ENCODE measurements at places on chromosomes 12 and 14.

DNA sequence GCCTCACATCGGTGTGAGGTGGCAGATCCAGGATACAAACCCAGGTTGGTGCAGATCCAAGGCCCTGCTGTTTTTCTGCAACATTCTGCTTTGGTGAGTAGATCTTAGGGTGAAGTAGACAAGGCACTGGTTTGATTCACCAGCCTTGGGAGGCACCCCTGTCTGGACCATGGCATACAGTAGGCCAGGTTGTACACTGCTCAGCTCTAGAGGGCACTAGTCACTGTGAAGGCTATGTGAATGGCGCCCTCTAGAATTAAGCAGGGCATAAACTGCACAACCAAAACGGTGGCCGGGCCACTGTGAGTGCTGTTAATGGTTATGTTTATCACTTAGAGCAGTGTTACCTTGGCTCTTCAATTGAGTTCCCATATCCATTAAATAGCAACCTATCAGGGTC lies 280.6 kb upstream of the PWP1 start:
- no peak overlapping the region for H3K4me3 ChIP-seq
- DNase-seq, result no peak
- no peaks in the 10 kb centered on the region for H3K36me3 ChIP-seq

- H3K27ac ChIP-seq, result no peak overlapping the region
- DNase-seq, result no peak
- no peaks in the 10 kb centered on the region for H3K27me3 ChIP-seq
- peaks cover 50% of the 10 kb centered on the region for H3K36me3 ChIP-seq
- H3K4me1 ChIP-seq, result no peaks in the 10 kb centered on the region
Observed at GRCh38 chr12:4346931-4347330, 25.9 kb downstream of the TIGAR start.

- no peak overlapping the region for H3K4me3 ChIP-seq
- H3K36me3 ChIP-seq, result no peaks in the 10 kb centered on the region
- H3K27ac ChIP-seq, result peak overlapping the region; percentile 10
- no peak for DNase-seq
- peaks cover 32% of the 10 kb centered on the region for H3K4me1 ChIP-seq
- H3K27me3 ChIP-seq, result no peaks in the 10 kb centered on the region
Observed at GRCh38 chr12:51265024-51265423, 5.2 kb downstream of the SMAGP start.

DNA sequence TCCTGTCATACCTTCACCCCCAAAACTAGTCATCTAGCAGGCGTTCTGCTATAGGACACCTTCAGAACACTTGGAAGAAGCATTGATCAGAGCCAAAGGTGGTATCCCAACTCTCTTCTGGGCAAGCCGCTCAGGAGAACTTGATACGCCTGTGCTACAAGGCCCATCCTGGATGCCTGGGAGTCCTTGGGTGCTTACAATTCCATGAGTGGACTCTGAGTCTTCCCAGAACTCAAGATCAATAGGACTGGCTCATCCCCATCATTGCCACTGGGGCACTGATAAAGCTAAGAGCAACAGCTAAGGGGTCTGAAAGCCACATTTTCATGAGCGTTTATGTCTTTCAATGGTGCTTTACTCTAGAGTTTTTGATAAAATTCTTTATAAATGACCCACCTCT lies 1.9 kb downstream of the SPTB start:
- H3K4me3 ChIP-seq, result no peak overlapping the region
- no peak for DNase-seq
- H3K36me3 ChIP-seq, result no peaks in the 10 kb centered on the region
- peaks cover 23% of the 10 kb centered on the region for H3K4me1 ChIP-seq

All from spleen (tissue), 13 donors.